ENCODE measurements at places on chromosomes 7 and 10.

DNA sequence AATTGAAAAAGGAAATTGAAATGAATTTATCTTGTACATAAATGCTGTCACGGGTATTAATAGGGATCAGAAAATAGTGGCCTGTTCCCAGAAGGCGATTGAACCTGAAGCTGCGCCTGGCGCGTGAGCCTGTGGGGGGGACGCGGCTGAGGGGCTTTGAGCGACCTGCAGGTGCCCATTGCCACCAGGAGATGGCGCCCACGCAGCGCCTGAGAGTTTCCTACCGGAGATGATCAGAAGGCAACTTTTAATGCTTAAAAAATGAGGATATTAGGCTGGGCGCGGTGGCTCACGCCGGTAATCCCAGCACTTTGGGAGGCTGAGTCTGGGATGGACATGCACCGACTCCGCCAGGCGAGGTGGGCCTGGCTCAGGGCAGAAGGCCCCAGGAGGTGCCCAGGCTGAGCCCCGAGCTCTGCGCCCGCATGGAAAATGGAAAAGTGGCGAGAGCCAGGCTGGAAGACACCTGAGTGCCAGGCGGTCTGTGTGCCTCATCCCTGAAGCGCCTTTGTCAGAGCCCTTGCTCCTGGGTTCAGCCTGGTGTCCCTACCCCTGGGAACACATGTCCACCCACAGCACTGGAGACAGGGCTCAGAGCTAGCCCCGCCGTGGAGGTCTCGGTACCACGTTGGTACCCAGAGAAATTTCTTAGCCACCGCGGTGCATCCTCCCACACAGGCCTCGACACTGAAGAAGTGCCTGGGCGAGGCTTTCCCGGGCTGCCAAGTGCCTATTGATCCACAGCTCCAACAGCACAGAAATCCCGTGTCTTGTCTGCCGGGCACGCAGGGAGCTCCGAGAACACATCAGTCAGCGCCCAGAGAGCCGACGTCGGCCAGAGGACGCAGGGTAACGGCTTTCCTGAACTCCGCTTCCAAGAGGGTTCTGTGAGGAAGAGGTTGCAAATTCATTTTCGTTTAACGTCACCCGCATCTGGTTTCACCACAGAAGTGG lies 117.4 kb downstream of the INPP5A start:
- H3K27me3 ChIP-seq: no peaks in the 10 kb centered on the region
- peak; percentile 69 for DNase-seq
- H3K4me3 ChIP-seq: no peak overlapping the region
- peaks cover 19% of the 10 kb centered on the region for H3K36me3 ChIP-seq
- H3K27ac ChIP-seq: no peak overlapping the region
- H3K4me1 ChIP-seq: peaks cover 3% of the 10 kb centered on the region

GRCh38 chr7:88217675-88218428 lies 2.0 kb downstream of the SRI start:
- no peaks in the 10 kb centered on the region for H3K27me3 ChIP-seq
- peak overlapping the region; percentile 44 for H3K4me3 ChIP-seq
- peaks cover 16% of the 10 kb centered on the region for H3K36me3 ChIP-seq

DNA sequence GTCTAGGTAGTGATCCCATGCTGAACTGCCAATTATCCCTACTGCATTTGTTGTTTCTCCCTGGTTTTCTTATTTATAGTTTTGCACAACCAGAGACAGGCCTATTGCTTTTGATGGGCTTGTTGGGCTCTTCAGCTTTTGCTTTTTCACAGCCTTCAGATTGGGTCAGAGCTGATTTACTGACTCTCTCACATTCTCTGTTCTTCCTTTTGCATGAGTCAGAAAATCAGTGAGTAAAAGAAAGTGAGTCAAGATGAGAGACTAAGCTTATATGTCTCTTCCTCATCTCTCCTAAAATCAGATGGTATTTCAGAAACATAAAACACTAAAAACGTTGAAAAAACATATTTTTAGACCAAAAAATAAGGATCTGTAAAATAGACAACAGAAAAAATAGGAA lies 1135.4 kb downstream of the XPNPEP1 start:
- no peak overlapping the region for H3K27ac ChIP-seq
- H3K4me1 ChIP-seq: peaks cover 7% of the 10 kb centered on the region
- H3K27me3 ChIP-seq: no peaks in the 10 kb centered on the region
- no peak overlapping the region for H3K4me3 ChIP-seq

GRCh38 chr10:43846187-43846680 lies 197.6 kb upstream of the ZNF32 start:
- H3K27ac ChIP-seq: no peak overlapping the region
- peaks cover 4% of the 10 kb centered on the region for H3K27me3 ChIP-seq
- no peak for DNase-seq
- H3K4me3 ChIP-seq: no peak overlapping the region
- H3K4me1 ChIP-seq: no peaks in the 10 kb centered on the region

DNA sequence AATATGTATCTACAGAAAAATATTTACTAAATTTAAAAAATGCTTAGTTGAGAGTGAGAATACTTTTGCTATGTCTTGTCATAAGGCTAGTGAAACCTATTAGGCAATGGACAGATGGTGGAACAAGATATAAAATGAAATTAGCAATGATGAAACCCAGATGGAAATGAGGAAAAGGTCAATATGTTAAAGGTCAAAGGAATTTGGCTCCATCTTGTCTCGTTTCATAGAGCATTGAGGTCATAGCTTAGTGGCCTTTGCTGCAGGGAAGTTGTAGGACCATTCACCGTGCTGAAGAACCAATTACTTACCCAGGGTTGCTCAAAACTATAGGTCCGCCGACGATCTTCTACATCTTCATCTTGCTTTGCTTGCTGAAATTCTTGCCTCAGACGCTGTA lies 683.9 kb downstream of the PARD3 start:
- DNase-seq: no peak
- H3K36me3 ChIP-seq: no peaks in the 10 kb centered on the region
- no peak overlapping the region for H3K27ac ChIP-seq
- H3K27me3 ChIP-seq: no peaks in the 10 kb centered on the region
- H3K4me1 ChIP-seq: no peaks in the 10 kb centered on the region

- peak overlapping the region; percentile 87 for H3K27ac ChIP-seq
- H3K36me3 ChIP-seq: peaks cover 1% of the 10 kb centered on the region
- H3K4me3 ChIP-seq: no peak overlapping the region
- DNase-seq: no peak
- H3K27me3 ChIP-seq: no peaks in the 10 kb centered on the region
- H3K4me1 ChIP-seq: peaks cover 24% of the 10 kb centered on the region
These were observed 30.5 kb downstream of the ITPRIP start for GRCh38 chr10:104307576-104308438.
